ENCODE measurements at places on chromosomes 12 and 14.

DNA sequence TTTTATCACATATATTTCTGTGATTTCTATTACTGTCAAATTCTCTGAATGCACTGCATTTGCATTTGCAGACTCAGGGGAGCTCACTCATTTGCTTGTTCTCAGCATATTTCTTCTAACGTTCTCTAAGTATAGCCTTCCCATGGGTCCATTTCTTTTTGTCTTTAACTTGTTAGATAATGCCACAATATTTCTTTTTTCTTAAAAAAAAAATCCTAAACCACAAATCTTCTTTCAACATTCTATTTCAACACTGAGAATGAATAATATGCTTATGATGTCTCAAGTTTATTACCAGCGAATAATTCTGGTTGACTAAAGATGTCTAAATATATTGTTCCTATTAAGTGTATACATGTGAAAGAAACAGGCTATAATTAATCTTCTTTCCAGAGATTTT, 200.2 kb downstream of the ANO6 start:
- no peak for DNase-seq

- no peak for DNase-seq
These were observed 3.8 kb downstream of the TRAF3 start for GRCh38 chr14:102781063-102781462.

DNA sequence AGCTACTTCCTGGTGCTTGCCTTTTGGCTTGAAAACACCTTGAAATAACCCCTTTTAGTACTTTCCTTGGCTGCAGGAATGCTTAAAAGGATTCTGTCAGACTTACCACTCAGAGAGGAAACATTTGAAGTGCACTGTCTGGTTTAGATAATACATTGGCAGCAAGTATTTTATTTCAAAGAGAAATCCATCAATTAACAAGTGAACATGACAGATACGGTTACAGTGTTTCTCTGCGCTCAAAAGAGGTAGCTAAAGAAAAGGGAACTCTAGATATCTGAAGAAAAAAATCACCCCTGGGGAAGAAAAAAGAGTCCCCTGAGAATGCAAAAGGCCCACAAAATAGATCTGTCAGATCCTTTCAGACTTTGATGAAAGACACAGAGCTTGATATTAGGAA, 421.9 kb downstream of the LRFN5 start:
- no peak for DNase-seq

DNA sequence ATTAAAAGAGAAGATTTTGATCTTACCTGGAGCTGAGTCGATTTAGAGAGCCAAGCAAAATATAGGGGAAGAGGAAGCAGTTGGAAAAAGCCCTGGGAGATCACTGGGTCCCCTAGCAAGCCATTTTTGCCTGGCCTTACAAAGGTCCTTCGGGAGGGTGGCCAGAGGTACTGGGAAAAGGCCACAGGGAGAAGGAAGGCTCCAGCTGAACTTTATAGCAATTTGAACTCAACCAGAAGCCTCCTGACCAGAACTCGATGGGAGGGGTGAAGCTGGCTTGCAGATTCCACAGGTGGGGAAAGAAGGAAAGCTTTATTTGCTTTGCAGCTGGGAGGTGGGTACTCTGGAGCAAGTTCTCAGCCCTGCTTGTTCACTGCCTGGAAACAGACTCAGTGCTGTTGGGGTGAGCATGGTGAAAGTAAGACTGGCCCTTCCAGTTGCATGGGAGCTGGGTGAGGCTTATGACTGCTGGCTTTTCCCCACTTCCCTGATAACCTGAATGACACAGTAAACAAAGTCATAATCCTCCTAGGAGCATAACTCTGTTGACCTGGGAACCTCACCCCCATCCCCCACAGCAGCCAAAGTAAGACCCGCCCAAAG, 855.8 kb downstream of the FSCB start:
- DNase-seq, result no peak

DNA sequence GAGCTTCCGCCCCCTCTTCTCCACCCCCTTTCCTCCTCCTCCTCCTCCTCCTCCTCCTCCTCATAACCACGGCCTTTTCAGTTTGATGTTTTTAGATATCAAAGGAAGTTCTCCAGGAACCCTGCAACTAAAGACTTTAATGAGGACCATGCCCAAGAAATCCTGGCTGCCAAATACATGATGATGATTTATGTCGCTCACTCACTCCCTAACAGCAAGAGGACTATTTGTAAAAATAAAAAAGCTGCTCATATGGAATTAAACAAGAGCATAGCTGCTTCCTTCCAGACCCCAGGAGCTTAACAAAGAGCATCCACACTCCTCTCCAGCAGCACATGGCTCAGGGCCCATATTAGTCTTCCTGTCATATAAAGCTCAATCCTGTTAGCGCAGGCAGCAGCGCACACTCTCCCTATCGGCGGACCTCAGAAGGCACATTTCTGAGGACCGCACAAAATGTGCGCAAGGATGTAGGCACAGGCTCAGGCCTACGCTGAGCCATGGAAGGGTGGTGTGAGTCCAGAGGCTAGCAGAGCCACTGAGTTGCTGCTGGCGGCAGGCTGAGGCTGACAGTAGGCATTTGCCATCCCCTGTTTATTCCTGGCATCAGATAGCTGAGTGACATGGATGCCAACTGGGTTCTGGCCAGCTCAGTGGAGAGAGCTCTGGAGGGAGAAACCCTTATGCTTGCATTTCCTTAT, 232.8 kb downstream of the MSRB3 start:
- no peak for DNase-seq

GRCh38 chr14:101947577-101947903, 16.8 kb upstream of the DYNC1H1 start:
- no peak for DNase-seq

- no peak for DNase-seq
These were observed 887.8 kb downstream of the TRHDE start for GRCh38 chr12:73159954-73160353.

DNA sequence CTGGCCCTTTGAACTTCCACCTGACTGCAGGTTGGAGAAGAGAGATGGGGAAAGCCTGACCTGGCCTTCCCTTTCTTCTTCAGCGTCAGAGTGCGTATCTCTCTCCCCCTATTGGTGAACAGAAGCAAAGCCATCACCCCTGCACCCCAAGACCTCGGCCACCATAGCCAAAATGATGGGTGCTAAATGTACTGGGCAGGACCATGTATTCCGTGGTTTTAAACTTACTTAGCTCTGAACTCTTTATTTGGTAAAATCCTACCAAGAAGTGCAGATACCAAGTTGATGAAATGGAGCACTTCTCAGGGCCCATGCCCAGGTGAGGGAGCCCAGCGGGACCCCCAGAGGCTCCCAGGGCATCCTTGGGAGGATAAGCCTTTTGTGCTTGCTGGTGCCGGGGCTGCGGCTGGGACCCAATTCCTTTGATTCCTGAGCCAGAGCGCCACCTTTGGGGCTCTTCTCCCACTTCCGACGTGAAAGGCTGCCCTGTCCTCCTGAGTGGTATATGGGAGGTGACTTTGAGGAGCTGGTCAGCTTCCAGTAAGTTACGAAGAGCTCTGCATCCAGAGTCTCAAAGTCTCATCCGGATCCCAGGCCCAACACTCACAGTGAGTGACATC, 9.4 kb downstream of the CCND2 start:
- DNase-seq, result no peak

- no peak for DNase-seq
These were observed 62.2 kb downstream of the TECPR2 start for GRCh38 chr14:102424923-102425322.

DNA sequence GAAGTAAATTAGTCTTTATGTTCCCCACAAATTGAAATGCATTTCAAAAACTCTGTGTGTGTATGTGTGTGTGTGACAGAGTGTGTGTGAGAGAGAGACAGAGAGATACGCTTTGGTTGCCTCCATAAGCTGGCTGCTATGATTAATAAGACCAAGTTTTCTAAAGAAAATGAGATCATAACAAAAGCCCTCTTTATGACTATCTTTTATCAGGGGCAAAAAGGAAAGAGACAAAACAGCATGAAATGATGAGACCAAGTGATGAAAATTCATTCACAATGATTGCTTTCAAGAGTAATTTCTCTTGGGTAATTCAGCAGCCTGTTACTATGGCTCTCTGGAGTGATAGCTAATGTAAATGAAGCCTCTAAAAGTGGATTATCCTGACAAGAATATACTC, 277.6 kb upstream of the PLEKHG7 start:
- no peak for DNase-seq

DNA sequence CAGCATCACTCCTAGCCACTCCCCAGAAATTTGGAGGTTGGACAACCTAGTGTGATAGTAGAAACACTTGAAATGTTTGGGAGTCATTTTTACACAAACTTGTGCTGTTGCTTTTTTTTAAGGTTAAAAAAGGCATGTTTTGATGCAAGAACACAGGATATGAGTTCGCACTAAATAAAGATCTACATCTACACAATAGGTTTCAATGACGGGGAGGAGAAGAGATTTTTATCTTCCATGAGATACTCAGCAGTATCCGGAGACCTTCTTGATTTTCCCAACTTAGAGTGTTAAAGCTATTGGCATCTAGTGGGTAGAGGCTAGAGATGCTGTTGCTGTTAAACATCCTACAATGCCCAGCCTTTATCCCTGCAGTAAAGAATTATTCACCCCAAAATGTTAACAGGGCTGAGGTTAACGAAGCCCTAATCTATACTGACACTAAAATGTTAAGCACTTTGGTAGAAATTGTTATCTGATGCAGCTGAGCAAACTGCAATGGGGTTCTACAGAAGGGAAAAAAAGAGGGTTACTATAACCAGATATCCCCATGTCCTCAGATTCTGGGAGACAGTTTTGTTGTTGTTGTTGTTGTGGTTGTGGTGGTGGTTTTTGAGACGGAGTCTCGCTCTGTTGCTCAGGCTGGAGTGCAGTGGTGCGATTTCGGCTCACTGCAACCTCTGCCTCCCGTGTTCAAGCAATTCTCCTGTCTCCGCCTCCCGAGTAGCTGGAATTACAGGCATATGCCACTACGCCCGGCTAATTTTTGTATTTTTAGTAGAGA, 14.0 kb upstream of the PCNX1 start:
- no peak for DNase-seq

DNA sequence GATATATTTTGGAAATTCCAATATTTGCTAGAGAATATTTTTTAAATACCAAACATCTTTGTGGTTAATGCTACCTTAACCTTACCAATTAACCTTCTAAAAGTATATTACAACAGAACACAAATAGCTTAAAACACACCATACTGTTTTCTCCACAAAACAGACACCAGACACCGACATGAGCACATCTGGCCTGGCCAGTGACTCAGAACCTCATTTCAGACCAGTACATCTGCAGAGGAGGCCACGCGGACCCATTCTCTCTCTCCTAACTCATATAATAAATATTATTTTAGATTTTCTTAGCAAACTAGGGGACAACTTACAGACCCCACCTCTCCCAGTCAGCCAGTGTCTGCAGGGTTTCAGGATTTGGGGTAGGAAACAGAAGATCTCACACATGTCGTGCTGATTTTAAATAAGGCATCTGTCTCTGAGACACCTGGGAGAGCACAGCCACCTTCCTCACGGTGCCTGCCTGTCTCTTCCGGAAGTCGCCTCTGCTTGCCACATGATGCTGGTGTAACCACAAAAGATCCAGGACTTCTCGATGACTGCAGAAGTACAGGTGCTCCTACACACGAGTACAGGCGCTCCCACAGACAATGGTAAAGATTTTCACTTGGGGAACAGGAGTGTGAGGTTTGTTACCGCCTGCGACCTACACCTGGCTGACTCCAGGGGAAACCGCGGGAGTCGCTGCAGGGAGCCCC, 9.7 kb upstream of the ANKLE2 start:
- DNase-seq, result no peak

- no peak for DNase-seq
These were observed 738.1 kb upstream of the TBX3 start for GRCh38 chr12:115421796-115422709.

DNA sequence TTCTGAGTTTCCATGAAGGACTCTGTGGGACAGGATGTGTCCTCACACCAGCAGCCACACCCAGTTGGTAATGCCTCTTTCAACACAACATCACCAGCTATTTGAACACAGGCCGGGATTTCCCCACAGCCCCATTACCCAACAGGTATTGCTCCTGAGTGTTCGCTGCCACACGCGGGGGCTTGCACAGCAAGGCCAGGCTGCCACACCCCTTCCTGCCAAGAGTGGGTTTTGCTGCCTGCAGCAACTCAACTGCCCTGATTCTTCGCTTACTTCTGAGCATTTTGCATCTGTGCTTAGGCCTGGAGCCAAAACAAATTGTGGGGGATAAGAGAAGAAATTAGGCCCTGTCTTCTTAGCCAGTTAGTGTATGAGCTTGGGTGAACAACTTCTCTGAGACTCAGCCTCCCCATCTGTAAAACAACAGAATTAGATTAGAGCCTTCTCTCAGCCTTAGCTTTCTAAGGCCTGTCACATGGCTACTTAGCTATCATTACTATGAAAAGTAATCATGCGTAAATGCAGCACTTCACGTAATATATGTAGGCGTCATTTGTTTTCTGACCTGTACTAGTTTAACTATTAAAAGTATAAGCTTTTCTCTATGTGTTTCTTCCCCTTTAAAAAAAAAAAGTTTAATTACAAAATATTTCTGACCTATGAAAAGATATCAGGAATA, 20.0 kb downstream of the CKAP4 start:
- peak; percentile 36 for DNase-seq

DNA sequence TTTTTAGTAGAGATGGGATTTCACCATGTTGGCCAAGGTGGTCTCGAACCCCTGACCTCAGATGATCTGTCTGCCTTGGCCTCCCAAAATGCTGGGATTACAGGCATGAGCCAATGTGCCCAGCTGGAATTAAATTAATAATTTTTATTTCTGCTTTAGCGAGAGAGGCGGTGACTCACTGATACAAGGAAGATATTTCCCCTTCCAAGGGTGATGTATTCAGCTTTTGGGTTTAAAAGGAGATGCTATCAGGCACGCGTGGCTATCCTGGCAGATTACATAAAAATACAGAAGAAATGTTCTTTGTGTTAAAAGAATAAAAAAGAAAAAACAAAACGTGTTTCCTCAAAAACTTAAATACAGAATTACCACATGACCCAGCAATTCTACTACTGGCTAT, 12.4 kb upstream of the P2RX7 start:
- DNase-seq, result no peak

- DNase-seq, result no peak
These were observed 393.1 kb upstream of the RGS6 start for GRCh38 chr14:71538938-71539649.

DNA sequence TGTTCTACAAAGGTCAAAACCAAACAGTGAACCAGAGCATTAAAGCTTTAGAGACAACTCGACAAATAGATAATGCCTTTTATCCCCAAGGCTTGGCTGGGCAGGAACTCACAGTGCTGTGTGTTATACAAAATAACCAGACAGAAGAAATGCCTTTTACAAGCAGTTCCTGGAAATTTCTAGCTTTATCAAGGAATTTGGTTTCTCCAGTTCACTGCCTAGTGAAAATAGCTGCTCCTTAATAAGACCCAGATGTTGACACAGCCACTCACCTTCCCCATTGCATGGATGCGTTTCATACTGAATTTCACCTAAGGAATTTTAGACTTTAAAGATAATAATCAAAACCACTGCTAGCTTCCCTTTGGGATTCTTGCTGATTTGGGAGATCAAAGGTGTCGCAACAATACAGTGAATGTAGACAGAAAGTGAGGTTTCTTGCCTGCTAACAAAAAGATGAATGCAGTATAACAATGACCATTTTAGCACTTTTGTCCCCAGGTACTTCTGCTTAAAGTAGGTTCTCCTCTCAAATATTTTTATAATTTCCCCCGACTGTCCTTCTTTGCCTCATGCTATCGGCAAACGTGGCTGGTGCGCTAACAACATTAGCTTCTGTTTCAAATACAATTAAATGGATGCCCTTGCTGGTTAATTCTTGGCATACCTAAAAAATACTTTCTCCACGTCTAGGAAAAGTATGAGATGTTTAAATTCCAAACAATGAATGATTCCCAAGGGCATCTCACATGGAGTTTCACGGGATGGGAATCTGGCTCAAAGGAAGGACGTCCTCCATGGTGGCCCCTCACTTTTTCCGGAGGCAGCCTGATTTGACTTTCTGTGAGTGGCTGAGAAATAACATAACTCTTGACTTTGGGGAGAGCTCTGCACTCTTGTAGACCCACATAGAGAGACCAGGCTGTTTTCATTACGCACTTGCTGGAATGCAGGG, 162.4 kb downstream of the C12orf75 start:
- DNase-seq, result no peak

Measured in activated gamma-delta T cell treated with anti-CD3 and anti-CD28 coated beads, Interleukin-2, amount 50 U/mL, for 16 hours (primary cell).